Choroid plexus epithelial cell (primary cell): ENCODE measurements at places on chromosomes 6 and 20.
A peak's percentile ranks its signal among the peaks of the same experiment; 100 is the strongest.

DNA sequence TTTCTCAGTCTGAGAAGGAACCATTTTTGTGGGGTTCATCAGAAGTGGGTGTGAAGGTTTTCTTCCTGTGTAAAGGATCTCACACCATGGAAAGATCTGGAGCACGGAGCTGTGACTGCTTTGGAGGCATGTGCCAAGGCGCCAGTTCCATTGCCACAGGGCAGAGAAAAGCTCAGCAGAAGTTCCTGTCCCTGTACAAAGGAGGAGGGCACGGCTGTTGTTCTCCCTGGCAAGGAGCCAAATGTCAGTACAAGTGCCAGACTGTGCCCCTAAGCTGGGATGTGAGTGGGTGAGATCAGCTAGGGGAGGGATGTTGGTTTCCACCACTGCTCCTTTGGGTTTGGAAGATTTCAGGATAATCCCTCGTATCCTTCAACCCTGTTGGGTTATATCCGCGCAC, 117.3 kb downstream of the CRYBG1 start:
- DNase-seq = no peak

DNA sequence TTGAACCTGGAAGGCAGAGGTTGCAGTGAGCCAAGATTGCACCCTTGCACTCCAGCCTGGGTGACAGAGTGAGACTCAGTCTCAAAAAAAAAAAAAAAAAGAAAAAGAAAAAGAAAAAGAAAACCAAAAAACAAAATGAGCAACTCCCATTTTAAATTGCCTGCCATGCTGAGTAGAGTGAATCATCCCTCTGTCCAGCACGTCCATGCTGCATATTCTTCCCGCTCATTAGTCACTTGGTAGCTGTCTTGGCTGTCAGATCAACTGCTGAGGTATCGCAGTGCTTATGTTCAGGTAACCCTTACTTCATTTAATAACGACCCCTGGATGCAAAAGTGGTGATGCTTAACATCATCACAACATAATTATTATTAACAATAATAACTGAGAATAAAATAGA, 72.6 kb upstream of the RNF24 start:
- DNase-seq = peak; percentile 67

DNA sequence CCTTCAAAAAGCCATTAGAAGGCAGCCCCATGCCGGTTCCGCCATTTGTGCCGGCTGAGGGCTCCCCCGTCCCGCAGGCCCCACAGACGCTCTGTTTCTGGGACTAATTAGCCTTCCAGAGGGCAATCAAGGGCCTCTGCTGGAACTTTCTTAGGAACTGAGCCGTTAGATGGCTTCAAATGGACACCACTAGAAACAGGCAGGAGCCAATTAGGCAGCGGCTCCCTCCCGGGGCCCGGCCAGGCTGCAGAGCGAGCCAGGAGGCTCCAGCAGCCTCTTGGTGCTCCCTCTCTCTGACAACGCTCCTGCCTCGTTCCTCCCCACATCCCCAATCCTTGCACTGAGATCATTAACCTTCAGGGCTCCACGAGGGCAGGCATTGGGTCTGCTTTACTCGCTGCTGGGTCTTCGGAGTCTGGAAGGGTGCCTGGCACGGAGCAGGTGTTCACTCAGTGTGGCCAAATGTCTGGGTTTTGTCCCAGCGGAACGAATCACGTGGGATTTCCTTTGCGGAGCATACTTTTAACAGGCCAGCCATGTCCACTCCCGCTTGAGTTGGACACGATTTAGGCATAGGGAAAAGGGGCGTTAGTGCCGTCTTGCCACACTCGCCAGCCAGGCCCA, 98.3 kb downstream of the TMEM242 start:
- DNase-seq = no peak

DNA sequence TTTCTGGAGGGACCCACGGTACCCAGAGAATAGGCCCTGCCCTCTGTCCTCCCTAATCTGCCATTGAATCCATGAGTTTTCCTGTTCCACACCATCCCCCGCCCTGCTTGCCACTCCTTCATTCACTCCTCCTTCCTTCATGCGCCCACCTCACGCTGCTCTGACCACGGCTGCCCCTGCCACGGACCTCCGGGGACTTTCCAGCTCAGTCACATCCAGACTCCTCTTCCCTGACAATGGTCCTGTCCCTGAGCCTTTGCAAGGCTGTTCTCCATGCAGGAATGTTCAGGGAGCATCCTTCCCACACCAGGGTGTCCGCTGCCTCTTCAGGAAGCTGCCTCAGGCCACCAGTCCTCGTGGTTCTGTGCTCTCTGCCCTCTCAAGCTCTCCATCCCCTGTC, 25.9 kb downstream of the GLP1R start:
- no peak for DNase-seq

- DNase-seq = no peak
Measured at GRCh38 chr6:152534541-152534940, 102.6 kb downstream of the SYNE1 start.

GRCh38 chr20:50498071-50498776, 12.0 kb upstream of the PTPN1 start:
- DNase-seq = peak; percentile 79

DNA sequence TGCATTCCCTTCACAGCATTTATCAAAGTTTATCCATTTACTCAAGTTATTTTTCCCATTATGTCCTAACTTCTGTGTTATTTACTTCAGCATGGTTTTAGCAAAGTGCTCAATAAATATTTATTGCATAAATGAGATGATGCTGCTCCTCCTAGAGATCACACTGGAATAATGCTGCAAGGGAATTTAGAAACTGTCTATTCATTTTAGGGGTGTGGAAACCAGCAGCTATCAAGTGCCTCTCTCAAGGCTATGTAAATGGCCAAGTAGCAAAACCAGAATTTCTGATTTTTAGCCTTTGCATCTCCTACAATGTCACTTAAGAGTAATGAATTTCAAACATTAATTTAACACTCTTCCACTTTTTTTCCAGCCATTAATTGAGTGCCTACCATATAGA, 316.2 kb downstream of the COL12A1 start:
- no peak for DNase-seq

- DNase-seq = no peak
Measured at GRCh38 chr6:122800906-122801305, 11.8 kb downstream of the SMPDL3A start.

DNA sequence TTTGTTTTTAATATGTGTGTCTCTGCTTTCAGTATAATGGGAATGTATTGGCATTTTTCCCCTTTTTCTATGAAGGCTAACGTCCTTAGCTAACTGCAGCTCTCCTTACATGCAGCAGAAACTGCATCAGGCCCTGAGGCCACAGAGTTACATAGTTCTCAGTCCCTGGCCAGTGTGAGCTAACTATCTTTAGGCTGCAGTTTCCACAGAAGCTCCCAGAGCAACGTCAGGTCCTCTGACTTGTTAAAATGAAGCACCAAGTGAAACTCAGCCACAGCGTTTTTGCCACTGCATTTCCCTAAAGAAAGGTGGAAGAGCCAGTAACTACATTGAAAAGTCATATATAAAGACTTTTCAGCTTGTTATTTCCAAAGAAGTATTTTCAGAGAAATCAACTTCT, 244.7 kb downstream of the CBLN4 start:
- no peak for DNase-seq

- peak; percentile 89 for DNase-seq
Measured at GRCh38 chr6:158605266-158605878, 39.2 kb downstream of the DYNLT1 start.
